T-helper 2 cell treated with Interferon-gamma antibody and Interleukin-4, amounts not matched to agents 5 μg/mL and 100 μg/mL, for 36 hours (primary cell): ENCODE measurements at places on chromosomes 5 and 9.

- DNase-seq = no peak
These were observed 191.1 kb upstream of the DMRT1 start for GRCh38 chr9:650362-650761.

DNA sequence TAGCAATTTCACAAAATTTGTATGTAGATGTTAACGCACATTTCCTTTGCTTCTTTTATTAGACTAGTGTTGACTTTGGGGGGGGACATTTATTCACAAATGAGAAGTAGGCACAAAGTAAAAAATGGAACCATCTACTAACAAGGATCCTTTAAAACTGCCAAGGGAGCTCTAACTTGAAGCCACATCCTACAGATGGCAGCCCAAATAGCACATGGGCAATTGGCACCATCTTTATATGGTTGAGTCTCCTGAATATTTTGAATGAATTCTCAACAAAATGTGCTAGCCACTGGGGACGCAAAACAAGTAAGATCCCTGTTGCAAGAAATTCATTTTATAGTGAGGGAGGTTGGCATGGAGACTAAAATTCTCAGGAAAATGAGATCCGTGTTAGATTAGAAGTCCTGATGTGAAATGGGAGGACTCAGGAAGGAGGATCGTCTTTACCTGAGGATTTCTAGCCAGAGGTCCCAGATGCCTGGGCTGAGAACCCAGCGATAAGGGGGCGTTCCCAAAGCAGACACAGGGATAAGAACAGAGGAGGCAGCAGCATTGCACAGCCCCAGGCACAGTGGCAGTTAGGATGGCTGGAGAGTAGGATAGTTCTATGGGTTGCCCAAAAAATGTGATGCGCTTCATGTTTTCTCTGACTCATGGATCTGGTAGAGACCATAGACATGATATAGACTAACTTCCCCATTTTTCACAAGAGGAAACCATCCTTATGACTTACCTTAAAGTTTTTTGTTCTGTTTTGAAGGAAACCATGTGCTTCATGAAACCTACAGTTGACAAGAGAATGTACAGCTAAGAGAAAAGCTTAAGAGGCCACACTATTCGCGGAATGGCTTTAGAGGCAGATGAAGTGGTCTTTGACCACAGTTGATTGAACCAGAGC is 37.4 kb downstream of the C9orf152 start:
- no peak for DNase-seq

GRCh38 chr5:17398866-17399835 is 98.9 kb upstream of the TAF11L2 start:
- no peak for DNase-seq

DNA sequence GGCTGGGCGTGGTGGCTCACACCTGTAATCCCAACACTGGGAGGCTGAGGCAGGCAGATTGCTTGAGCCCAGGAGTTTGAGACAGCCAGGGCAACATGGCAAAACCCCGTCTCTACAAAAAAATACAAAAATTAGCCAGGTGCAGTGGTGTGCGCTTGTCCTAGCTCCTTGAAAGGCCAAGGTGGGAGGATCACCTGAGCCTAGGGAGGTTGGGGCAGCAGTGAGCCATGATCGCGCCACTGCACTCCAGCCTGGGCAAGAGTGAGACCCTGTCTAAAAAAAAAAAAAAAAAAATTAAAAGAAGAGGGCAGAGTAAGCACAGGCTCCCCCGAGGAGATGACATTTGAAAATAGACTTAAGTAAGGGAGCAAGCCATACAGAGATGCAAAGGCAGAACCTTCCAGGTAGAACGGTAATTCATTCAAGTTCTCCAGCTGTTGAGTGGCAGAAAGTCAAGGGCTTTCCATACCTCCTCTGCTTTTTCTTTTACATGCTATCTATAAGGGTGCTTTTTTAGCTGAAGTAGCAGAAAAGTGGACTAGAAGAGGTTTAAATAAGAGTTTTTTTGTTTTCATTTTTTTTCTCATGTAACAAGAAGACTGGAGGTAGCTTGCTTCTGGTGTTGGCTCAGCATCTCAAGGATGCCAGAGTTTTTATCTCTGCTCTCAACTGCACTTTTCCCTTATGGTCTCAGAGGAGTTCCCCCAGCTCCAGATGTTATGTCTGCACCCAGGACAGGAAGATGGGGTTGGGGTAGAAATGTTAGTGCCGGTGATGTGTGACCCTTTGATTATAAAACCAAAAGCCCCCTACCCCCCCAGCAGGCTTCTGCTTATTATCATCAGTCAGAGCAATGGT is 40.8 kb downstream of the ERGIC1 start:
- DNase-seq = no peak

GRCh38 chr5:80225189-80225933 is 30.5 kb downstream of the SERINC5 start:
- DNase-seq = no peak

- peak; percentile 40 for DNase-seq
These were observed 7.3 kb downstream of the CRHBP start for GRCh38 chr5:76960004-76960625.

DNA sequence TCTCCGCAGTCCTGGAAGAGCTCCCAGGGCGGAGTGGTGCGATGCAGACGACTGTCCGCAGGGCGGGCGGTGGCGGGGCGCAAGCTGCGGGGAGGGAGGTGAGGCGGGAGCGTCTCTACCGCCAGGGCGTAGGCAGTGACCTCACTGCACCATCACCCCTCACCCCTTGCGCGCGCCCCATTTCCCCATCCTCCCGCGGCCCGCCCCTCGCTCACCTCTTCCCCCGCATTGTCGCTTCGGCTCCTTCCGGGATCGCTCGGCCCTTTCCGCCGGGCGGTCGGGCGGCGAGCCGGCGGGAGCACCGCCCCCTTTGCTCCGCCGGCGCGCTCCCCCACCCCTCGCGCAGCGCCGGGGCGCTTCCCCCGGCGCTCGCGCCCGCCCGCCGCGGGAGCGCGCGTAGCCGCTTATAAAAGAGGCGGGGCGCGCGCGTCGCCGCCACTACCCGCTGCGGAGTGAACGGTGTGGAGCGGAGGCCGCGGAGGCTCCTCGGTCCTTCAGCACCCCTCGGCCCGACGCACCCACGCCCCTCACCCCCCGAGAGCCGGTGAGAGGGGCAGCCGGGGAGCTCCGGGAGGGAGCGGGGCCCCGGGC is at the start of gene SPTAN1:
Gene SPTAN1 (plus strand): TSS at position 435 of the 591 bp plus-strand sequence. CDS start 14,154 bp downstream, outside the sequence.
- DNase-seq = peak; percentile 94

GRCh38 chr5:180323160-180323559 is 30.0 kb downstream of the GFPT2 start:
- no peak for DNase-seq

GRCh38 chr9:1207686-1208085 is 157.5 kb downstream of the DMRT2 start:
- DNase-seq = no peak

DNA sequence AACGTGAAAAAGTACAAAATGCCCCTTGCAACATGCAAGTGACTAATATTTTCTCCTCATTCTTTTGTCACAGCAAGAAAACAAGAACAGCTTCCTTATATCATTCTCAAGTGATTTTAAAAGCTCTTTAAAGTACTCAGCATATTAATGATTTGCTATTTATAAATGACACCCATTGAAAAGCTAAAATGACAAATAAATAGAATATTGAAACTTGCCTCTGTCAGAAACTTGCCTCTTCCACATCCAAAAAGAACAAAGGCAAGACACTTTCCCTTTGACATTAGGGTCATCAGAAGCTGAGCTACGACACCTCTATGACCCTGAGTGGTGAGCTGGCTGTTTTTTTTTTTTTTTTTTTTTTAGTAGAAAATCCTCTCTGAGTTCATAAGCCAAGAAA is 339.6 kb upstream of the ITGA1 start:
- DNase-seq = no peak

DNA sequence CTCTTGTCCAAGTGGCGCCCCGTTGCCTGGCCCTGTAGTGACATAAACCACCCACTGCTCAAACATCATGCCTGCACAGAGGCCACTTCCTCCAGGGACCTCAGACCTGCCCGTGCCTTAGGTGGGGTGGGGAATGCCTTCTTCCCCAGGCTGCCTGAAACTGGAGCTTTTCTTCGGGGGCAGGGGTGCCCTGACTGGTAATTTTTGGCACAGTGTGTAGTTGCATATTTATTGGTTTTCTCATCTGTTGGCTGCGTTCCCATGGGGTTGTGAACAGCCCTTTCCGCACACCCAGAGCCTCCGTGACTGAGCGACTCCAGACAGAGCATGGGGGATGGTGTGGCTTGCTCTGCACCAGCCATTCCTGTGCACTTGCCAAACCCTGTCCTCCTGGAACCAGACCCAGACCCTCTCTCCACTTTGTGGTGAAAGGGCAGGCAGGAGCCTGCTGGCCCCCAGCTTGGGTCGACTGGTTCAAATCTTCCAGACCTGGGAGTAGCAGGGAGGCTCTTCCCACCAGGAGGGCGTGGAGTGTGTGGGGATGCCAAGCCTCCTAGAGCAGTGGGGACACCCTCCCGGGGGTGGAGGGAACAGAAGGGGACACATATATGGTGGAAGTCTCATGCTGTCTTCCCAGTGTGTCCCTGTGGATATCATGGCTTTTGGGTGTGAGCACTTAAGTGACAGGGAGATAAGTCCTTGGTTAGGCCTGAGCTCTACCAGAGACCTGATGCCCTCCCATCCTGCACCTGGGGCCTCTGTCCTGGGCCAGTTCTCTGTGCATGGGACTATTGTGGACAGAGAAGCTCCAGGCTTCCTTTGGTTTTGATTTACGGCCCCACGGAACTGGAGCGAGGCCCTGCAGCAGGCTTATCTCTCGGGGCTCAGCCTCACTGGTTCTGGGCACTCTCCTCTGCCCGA is 39.6 kb downstream of the WNK2 start:
- DNase-seq = no peak

DNA sequence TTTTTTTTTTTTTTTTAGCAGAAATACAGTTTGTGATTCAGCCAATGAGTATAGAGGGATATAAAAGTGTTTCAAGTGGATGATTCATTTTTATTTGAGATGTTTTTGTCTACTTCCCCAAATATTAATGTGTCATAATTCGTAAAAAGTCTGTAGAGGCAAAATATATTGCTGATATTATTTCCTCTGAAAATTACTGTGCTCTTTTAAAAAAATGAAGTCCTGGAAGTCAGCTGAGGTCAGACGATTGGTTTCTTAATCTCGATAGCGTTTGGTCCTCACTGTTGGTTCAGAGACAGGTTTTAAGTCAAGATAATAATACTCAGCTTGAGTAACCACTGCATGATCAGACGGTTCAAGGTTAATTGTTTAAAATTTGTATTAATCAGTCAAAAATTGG is 19.5 kb downstream of the IL9 start:
- DNase-seq = no peak

- no peak for DNase-seq
These were observed 460.8 kb upstream of the SMARCA2 start for GRCh38 chr9:1554081-1555035.

DNA sequence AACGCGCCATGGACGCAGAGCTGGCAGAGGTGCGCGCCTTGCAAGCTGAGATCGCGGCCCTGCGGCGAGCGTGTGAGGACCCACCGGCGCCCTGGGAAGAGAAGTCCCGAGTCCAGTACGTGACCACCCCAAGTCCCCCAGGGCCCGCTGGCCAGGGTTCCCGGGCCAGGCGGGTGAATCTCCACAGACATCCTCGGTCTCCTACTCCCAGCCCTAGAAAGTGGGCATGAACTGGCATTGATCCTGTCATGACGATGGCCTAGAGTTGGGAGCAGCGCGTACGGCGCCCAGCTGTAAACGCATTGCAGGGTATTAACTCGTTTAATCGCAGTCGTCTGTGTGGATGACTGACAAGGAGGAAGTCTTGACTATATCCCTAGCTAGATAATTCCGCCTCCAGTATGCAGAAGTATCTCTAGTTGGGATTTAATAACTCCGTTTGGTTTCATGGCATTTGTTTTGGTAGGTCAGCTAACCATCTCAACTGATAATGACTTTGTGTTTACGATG is 293 bp downstream of the CENPP start:
- DNase-seq = no peak

GRCh38 chr5:12876541-12877298 is 972.5 kb upstream of the CTNND2 start:
- DNase-seq = no peak

DNA sequence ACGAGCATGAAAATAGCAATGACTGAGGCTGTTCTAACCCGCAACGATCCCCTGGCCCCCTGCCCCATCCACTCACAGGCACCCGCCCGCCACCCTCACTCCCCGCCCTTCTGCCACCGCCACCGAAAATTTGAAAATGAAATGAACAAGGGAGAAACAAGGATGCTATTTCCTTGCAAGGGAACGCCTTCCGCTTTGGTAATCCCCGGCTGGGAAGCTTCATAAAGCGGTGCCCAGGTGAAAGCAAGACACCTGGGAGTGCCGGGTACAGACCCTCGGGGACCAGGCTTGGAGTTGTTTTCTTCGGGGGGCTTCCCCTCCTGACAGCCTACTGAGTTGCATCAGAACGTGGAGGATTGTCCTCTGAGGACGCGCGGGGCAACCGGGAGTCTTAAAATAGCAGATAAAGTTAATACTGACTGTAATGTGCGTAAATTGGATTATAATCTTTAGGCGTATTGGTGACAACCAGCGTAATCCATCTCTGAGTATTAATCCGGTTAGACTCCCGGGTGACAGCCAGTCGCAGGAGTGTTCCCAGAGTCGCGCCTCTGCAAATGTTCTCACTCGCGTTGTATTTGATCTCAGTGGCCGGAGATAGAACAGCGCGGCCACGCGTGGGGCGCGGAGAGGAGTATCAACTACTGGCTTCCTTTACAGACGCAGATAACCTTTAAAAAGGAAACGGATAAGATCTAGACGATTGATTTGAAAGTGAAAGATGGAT is 885 bp upstream of the MLLT3 start:
- peak; percentile 77 for DNase-seq

DNA sequence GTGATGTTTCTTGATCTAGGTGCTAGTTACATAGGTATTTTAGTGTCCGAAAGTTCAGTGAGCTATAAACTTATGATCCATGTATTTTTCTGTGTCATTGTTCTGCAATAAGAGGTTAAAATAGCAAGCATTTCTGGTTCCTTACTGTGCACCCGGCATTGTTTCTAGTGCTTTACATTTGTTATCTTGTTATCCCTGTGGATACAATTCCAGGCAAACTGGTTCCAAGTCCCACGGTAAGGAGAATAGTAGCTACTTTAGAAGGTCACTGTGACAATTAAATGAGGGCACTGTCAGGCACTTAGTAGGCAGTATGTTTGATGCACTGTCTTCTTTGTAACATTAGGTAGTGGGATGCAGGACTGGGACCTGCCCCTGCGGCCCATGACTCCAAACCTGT is 9.0 kb downstream of the FUBP3 start:
- DNase-seq = no peak

DNA sequence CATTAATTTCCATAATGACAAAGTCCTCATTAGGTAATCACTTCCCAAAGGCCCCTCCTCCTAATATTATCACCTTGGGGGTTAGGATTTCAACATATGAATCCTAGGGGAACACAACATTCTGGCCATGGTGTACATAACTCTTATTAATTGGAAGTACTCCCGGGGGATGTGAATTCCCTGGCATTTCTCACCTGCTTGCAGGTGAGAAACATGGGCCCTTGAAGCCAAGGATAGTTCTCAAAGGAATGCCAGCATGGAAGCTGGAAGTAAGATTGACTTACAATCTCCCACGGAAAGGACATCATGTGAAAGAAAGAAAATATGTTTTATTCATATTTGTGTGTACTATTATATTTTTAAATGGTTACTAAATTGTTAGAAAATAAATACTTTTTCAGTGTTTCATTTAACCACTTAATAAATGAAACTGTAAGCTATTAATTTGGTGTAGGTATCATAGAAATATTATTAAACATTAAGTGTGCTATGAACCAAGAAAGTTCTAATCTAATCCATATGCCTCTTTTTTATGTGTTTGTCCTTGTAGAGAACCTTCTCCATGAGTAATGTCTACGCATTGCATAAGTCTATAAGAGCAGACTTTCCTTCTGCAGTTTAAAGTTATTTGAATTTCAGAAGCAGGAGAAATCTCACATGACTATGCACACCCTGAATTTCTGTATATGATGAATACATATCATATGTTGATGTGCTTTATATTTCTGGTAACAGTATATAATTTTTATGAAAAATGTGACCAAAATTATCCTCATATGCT is 59.4 kb downstream of the ANXA1 start:
- no peak for DNase-seq
